Sciatic nerve (tissue), 2 donors: ENCODE measurements at places on chromosomes 11 and 22.

- DNase-seq, result no peak
These were observed 128.3 kb downstream of the DDX10 start for GRCh38 chr11:108793138-108793537.

- no peak for DNase-seq
These were observed 70.7 kb downstream of the ARFGAP2 start for GRCh38 chr11:47105974-47106373.

DNA sequence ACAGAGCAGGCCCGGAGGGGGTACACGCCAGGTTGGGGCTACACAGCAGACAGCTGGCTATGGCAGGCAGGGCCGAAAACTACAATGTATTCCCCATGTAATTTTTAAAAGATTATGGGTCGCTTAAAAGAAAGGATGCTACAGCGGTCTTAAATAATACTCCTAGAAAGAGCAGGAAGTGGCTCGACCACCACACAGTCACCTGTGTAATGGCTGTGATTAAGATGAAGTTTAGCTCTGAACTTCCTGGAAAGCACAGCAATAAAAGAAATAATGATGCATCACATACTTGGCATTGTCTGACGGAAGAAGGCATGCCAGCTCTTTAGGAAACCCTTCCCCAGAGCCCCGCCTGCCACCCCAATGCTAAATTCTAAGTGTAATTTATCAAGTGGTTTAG lies 32.6 kb downstream of the WNT11 start:
- DNase-seq, result no peak

DNA sequence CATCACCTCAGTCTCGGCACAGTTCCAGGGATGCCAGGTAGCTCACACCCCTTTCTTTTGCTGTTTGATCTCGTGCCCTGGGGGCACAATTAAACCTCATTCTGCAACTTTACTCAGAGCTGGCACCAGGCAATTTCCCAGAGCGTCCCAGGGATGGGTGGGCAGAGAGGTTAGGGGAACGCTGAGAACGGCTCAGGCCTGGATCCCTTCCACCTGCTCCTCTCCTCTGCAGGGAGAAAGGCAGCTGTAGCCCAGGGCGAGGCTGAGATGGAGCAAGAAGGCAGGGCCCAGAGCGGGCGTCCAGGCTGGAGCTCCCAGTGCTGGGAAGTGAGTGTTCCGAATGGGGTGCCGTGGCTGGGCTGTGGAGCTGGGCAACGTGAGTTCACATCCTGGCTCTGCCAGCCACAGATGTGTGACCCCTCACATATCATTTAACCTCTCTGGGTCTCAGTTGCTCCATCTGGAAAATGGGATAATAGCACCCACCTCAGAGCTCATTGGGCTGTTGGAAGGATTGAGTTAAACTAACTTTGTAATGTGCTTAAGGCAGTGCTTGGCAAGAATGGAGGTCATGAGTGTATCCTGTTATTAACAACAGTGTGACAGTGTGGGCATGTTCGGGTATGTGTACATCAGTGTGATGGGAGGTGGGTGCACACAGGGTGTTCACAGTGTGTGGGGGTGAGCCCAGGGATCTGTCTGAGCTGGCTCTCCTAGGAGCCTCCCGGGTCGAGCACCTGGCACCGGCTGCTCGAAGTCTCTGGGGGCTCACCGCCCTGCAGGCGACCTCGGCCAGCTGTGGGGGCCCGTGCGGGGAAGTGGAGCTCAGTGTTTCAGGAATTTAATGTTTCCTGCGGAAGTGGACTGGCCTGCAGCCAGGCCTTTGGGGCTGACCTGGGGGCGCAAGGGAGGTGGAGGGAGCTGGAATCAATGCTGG lies 15.5 kb downstream of the OTUB1 start:
- no peak for DNase-seq

DNA sequence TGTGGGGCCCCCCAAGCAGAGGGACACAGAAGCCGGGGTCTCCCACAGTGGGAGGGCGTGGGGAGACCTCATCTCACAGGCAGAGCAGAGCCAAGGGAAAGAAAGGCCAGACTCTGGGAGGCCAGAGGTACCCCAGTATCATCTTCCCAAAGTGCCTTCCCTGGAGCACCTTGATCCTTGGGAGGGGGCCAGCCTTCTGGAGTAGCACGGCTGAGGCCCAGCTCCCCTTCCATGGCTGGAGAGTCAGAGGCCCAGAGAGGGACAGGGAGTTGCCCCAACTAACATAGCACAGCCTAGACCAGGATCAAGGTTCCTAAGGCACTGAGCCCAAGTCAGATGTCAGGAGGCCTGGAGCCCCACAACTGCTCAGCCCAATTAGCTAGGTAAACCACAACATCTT lies 50.6 kb downstream of the ELFN2 start:
- no peak for DNase-seq
